ENCODE measurements at places on chromosomes 12 and 14.

- DNase-seq: no peak
These were observed 197.3 kb upstream of the ARHGAP5 start for GRCh38 chr14:31879661-31880348.

- peak; percentile 81 for DNase-seq
These were observed at the start of gene MON2 for GRCh38 chr12:62466594-62467491. Gene MON2, plus strand, starts transcription at chr12:62466826. Its CDS starts 382 bp downstream, at chr12:62467208.

DNA sequence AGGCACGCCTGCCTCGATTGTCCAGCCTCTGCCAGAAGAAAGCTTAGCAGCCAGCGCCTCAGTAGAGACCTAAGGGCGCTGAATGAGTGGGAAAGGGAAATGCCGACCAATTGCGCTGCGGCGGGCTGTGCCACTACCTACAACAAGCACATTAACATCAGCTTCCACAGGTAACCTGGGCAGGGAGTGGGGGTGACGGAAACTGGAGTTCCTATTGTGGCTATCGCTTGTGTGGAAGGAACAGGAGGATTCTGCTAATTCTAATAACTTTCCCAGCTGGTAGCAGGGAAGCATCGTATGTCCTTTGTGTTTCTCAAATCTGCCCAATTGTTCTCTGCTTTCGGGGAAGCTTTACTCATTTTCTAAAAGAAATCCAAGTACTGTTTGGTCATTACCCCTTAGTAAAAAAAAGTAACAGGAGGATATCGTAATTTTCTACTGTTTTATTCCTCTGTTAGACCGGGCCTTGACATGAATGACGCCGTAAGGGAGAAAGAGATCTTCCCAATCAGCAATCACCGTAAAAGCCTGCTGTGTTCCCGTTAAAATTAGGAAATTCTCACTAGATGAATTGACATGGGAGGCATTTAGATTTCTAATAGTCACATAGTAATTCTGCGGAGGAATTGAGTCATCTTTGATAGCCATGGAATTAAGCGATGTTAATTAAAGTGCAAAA is 449 bp downstream of the THAP2 start:
- no peak for DNase-seq

GRCh38 chr14:36070031-36070719 is 106.3 kb downstream of the PTCSC3 start:
- DNase-seq: no peak

- no peak for DNase-seq
These were observed 116.1 kb downstream of the DUSP6 start for GRCh38 chr12:89236237-89236636.

GRCh38 chr12:12562016-12562483 is 613 bp downstream of the DUSP16 start:
- DNase-seq: peak; percentile 16

GRCh38 chr12:118354903-118355302 is 17.8 kb downstream of the TAOK3 start:
- DNase-seq: no peak
